Activated CD4-positive, alpha-beta T cell treated with anti-CD3 and anti-CD28 coated beads for 36 hours (primary cell): ENCODE measurements at places on chromosomes 12 and 14.

DNA sequence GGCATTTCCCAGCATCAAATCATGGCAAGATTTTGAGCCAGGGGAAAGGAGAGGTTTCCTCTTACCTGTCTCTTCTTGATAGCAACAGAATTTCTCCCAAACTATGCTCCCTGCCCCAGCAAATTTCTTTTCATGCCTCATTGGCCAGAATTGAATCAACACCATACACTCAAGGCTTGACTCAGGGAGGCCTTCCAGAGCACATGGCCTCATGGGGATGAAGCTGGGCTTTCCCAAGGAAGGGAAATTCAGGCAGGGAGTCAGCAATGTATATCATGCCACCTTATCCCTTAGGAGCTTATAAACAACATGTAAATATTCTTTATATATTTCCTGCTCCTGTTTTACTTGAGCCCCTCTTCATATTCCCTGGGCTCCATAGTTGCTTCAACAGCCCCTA, 62.1 kb downstream of the ARF6 start:
- peaks cover 30% of the 10 kb centered on the region for H3K4me1 ChIP-seq
- no peak overlapping the region for H3K27ac ChIP-seq
- H3K27me3 ChIP-seq, result no peaks in the 10 kb centered on the region
- no peak for DNase-seq

- H3K36me3 ChIP-seq, result peaks cover 15% of the 10 kb centered on the region
- no peak for DNase-seq
- peaks cover 3% of the 10 kb centered on the region for H3K4me1 ChIP-seq
- no peak overlapping the region for H3K4me3 ChIP-seq
- no peak overlapping the region for H3K27ac ChIP-seq
These were observed 35.6 kb downstream of the DGLUCY start for GRCh38 chr14:91149462-91149861.

DNA sequence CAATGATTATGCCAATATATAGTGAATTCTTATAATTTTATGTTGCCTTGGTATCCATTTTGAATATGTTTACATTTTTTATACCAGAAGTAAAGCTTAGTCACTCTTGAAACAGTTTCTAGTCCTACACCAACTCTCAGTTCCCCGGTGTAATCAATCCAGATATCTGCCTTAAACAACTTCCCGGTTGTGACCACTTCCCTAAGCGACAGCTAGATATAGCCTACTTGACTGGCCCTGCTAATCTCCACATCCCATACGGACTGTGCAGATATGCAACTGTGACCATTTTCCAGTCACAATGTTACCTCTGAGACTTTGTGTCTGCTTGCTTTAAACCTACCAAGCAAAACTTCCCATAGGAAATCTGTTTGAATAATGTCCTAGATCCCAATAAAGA, 1551.5 kb upstream of the SEL1L start:
- H3K27ac ChIP-seq, result no peak overlapping the region
- DNase-seq, result no peak
- H3K4me3 ChIP-seq, result no peak overlapping the region
- no peaks in the 10 kb centered on the region for H3K36me3 ChIP-seq
- no peaks in the 10 kb centered on the region for H3K4me1 ChIP-seq

- no peak overlapping the region for H3K4me3 ChIP-seq
- H3K4me1 ChIP-seq, result peaks cover 6% of the 10 kb centered on the region
- no peak overlapping the region for H3K27ac ChIP-seq
- H3K27me3 ChIP-seq, result peaks cover under 1% of the 10 kb centered on the region
- H3K36me3 ChIP-seq, result peaks cover 6% of the 10 kb centered on the region
- DNase-seq, result no peak
These were observed 10.1 kb upstream of the ALDH2 start for GRCh38 chr12:111756681-111757080.

DNA sequence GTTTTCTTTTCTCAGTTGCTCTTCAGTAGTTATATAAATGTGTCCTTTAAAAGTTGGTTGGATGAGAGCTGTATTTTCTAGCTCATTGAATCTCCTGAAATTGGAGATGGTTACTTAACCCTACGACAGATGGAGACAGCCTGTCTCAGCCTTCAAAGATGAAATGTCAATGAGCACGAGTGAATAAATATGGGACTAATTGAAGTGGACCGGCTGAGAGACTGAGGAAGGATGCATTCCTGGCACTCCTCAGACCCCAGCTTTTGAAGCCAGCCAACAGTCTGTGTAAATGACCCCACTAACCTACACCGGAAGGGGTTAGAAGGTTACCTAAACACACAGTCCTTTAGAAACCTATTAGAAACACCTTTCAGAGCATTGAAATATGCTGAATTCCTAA, 46.6 kb downstream of the PDZRN4 start:
- H3K36me3 ChIP-seq, result no peaks in the 10 kb centered on the region
- H3K27ac ChIP-seq, result no peak overlapping the region
- no peaks in the 10 kb centered on the region for H3K4me1 ChIP-seq

- no peak overlapping the region for H3K27ac ChIP-seq
- H3K36me3 ChIP-seq, result no peaks in the 10 kb centered on the region
- peaks cover 2% of the 10 kb centered on the region for H3K27me3 ChIP-seq
- peaks cover 4% of the 10 kb centered on the region for H3K4me1 ChIP-seq
- no peak overlapping the region for H3K4me3 ChIP-seq
These were observed 11.6 kb downstream of the RAPGEF3 start for GRCh38 chr12:47747126-47747525.

- H3K27me3 ChIP-seq, result no peaks in the 10 kb centered on the region
- DNase-seq, result no peak
- H3K27ac ChIP-seq, result no peak overlapping the region
- no peak overlapping the region for H3K4me3 ChIP-seq
- H3K36me3 ChIP-seq, result peaks cover 11% of the 10 kb centered on the region
These were observed 16.1 kb downstream of the MMAB start for GRCh38 chr12:109557200-109557599.

- H3K27ac ChIP-seq, result no peak overlapping the region
- DNase-seq, result no peak
- no peaks in the 10 kb centered on the region for H3K4me1 ChIP-seq
- peaks cover 18% of the 10 kb centered on the region for H3K36me3 ChIP-seq
- no peak overlapping the region for H3K4me3 ChIP-seq
These were observed 242.6 kb downstream of the CPNE8 start for GRCh38 chr12:38662829-38663228.

GRCh38 chr14:34426313-34427295, 35.4 kb downstream of the SPTSSA start:
- DNase-seq, result no peak
- H3K27me3 ChIP-seq, result no peaks in the 10 kb centered on the region
- no peaks in the 10 kb centered on the region for H3K36me3 ChIP-seq
- no peaks in the 10 kb centered on the region for H3K4me1 ChIP-seq
- H3K4me3 ChIP-seq, result no peak overlapping the region

- no peak overlapping the region for H3K4me3 ChIP-seq
- H3K27me3 ChIP-seq, result no peaks in the 10 kb centered on the region
- H3K4me1 ChIP-seq, result peaks cover 6% of the 10 kb centered on the region
- H3K36me3 ChIP-seq, result no peaks in the 10 kb centered on the region
- DNase-seq, result peak; percentile 48
These were observed 6.5 kb upstream of the CDK2AP1 start for GRCh38 chr12:123278101-123278627.

DNA sequence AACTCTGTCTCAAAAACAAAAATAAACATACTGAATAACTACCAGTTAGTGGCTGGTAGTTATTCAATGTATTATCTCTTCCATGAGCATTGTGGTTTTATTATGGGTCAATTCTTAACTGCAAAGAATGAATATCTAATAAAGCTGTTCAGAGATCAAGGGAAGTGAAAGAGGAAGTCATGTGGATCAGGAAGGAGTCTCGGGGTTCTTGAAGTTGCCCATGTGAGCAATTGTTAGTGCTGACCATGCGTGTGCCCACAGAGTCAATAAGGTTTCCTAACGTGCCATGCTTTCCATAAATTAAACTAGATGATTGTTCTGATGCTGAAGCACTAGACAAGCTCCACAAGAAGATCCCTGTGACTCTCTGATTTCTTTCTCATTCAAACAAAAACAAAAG, 136.5 kb upstream of the CPSF6 start:
- no peaks in the 10 kb centered on the region for H3K36me3 ChIP-seq
- no peak for DNase-seq
- H3K27ac ChIP-seq, result no peak overlapping the region
- H3K27me3 ChIP-seq, result peaks cover 2% of the 10 kb centered on the region
- peaks cover 8% of the 10 kb centered on the region for H3K4me1 ChIP-seq

- H3K4me1 ChIP-seq, result peaks cover 15% of the 10 kb centered on the region
- no peaks in the 10 kb centered on the region for H3K36me3 ChIP-seq
- DNase-seq, result no peak
- H3K27me3 ChIP-seq, result peaks cover 1% of the 10 kb centered on the region
These were observed 483.3 kb downstream of the VRK1 start for GRCh38 chr14:97280526-97280925.

- no peaks in the 10 kb centered on the region for H3K4me1 ChIP-seq
- no peak for DNase-seq
- H3K4me3 ChIP-seq, result no peak overlapping the region
- no peaks in the 10 kb centered on the region for H3K36me3 ChIP-seq
- no peak overlapping the region for H3K27ac ChIP-seq
These were observed 100.2 kb upstream of the PRICKLE1 start for GRCh38 chr12:42689699-42690098.

- peaks cover 2% of the 10 kb centered on the region for H3K4me1 ChIP-seq
- peaks cover 17% of the 10 kb centered on the region for H3K27me3 ChIP-seq
- DNase-seq, result no peak
- H3K36me3 ChIP-seq, result no peaks in the 10 kb centered on the region
- H3K27ac ChIP-seq, result no peak within 1 kb of the TSS
These were observed at the start of gene TRPV4 for GRCh38 chr12:109833307-109834189. TSS of gene TRPV4 (minus strand) at chr12:109833398. CDS start at chr12:109814796, 18,602 bp downstream.

GRCh38 chr14:71321574-71322315, 414.5 kb downstream of the PCNX1 start:
- peak overlapping the region; percentile 92 for H3K4me3 ChIP-seq
- H3K4me1 ChIP-seq, result peaks cover 51% of the 10 kb centered on the region
- H3K27me3 ChIP-seq, result no peaks in the 10 kb centered on the region
- DNase-seq, result peak; percentile 16
- peaks cover 9% of the 10 kb centered on the region for H3K36me3 ChIP-seq

GRCh38 chr12:53932915-53933314, 5.7 kb upstream of the HOXC13 start:
- no peak overlapping the region for H3K27ac ChIP-seq
- no peak for DNase-seq
- peaks cover 9% of the 10 kb centered on the region for H3K4me1 ChIP-seq
- peaks cover 85% of the 10 kb centered on the region for H3K27me3 ChIP-seq
- H3K36me3 ChIP-seq, result no peaks in the 10 kb centered on the region
- H3K4me3 ChIP-seq, result no peak overlapping the region

GRCh38 chr12:132319359-132319950, 9.9 kb downstream of the GALNT9 start:
- H3K27ac ChIP-seq, result no peak overlapping the region
- H3K4me1 ChIP-seq, result peaks cover 10% of the 10 kb centered on the region
- H3K27me3 ChIP-seq, result peaks cover 18% of the 10 kb centered on the region
- H3K36me3 ChIP-seq, result no peaks in the 10 kb centered on the region
- H3K4me3 ChIP-seq, result no peak overlapping the region

DNA sequence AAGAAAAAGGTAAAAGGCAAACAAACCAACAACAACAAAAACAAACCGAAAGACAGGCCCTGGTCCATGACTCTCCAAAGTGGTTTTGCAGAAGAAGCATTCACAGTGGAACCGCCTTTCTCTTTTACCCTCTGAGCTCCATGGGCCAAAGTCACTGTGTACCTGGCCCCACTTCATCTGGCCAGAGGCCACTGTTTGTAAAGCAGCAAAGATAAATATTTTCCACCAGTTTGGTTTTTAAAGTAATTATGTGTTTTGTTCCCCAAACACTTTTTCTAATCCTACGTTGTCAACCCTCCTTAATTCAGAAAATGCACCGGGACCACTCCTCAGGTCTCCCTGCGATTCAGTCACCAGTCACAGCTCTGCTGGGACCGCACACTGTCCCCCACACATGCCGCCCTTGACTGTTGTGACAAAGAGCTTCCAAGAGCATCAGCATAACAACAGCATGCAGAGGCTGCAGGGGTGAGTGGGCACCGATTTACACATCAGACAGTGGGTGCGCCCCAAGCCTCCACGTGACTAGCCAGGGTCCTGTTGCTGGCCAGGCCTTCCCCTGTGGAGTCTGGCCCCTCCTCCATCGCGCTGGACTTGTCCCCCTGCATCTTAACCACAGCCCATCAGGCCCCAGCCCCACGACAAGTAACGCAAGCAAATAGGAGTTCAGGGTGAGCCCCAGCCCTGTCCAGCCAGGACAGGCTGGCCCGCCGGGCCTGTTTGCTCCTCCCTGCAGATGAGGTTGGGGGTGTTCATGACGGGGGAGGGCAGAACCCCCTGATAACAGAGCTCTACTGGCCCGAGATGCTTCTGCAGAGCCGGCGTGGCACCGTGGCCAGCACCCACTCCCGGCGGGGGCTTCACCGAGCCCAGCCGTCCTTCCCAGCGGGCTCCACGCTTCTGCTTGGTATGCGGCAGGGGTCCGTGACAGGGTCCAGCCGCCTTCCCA, 65.2 kb upstream of the DIO3 start:
- H3K27me3 ChIP-seq, result peaks cover 19% of the 10 kb centered on the region
- H3K36me3 ChIP-seq, result peaks cover 1% of the 10 kb centered on the region
- no peaks in the 10 kb centered on the region for H3K4me1 ChIP-seq
- DNase-seq, result no peak

DNA sequence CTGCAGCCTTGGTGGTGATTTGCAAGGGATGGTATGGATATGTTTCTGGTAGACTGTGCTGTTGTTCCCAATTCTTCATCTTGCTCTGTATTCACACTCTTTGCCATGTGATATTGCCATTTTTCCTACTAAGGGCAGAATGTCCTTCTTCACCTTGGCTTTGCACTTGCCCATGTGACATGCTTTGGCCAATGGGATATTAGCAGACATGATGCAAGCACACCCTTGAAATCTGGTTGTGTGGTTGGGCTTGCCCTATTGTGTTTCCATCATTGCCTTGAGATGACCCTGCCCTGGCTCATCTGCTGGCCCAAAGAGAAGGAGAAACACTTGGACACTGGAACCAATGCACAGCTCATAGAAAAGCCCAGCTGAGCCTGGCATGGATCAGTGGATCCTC, 110.3 kb downstream of the AACS start:
- no peaks in the 10 kb centered on the region for H3K4me1 ChIP-seq
- H3K27me3 ChIP-seq, result peaks cover 18% of the 10 kb centered on the region
- DNase-seq, result no peak
- no peaks in the 10 kb centered on the region for H3K36me3 ChIP-seq
- H3K4me3 ChIP-seq, result no peak overlapping the region
- H3K27ac ChIP-seq, result no peak overlapping the region

DNA sequence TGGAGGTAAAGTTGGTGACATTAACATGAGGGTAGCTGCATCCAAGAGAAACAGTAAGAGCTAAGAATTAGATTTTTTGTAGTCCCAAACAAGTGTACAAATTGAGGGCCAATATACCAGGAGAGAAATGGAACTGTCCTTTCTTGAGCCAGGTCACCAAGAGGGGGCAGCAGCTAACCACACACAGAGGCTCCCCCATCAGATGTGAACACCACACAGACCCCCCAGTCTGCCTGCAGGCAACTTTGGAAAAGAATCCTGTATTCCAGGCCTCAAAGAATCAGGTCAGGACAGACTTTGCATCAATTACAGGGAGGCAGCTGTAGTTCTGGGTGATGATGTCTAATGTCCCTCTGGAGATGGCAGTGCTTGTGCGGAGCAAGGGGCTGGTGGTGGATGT, 77.9 kb downstream of the SPTB start:
- no peaks in the 10 kb centered on the region for H3K36me3 ChIP-seq
- H3K27ac ChIP-seq, result no peak overlapping the region
- H3K4me3 ChIP-seq, result no peak overlapping the region
- H3K27me3 ChIP-seq, result no peaks in the 10 kb centered on the region
- DNase-seq, result peak; percentile 36
- H3K4me1 ChIP-seq, result no peaks in the 10 kb centered on the region

GRCh38 chr14:36583242-36583892, 953 bp upstream of the NKX2-8 start:
- no peaks in the 10 kb centered on the region for H3K36me3 ChIP-seq
- DNase-seq, result no peak
- no peak overlapping the region for H3K27ac ChIP-seq
- H3K4me3 ChIP-seq, result no peak overlapping the region
- peaks cover 5% of the 10 kb centered on the region for H3K4me1 ChIP-seq
